NCI-H774 (cell line): ENCODE measurements at places on chromosomes 3 and 15.

DNA sequence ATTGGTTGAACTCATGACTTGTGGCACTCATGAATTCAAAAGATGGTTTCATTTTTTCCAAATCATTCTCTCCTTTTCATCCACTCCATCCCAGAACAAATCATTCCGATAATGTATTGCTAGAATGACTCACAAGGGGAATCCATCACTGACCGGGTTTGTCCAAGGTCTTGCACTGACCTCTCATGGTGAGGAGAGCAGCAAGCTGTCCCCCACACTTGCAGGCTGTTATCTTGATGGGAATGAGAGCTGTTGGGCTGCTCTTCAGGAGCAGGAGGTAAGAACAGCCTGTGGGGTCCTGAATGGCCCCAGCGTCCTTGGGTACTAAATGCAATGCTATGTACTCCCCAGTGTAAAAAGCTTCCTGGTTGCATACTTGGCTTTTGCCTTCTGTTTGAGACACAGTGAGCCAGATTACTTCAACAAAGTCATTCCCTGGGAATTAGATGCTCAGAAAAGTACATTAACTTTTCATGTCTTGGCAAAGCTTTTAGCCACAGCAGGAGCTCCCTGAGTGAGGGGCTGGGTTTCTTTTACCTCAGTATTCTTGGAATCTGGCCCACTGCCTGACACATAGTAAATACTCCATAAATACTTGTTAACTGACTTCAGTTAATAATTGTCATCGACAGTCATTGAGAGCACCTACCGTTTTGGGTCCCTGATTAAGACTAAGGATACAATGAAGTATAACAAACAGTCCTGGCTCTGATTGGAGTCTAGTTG lies 24.1 kb downstream of the CCNL1 start:
- DNase-seq: no peak

GRCh38 chr3:40096661-40097111 lies 212.8 kb upstream of the EIF1B start:
- no peak for DNase-seq

DNA sequence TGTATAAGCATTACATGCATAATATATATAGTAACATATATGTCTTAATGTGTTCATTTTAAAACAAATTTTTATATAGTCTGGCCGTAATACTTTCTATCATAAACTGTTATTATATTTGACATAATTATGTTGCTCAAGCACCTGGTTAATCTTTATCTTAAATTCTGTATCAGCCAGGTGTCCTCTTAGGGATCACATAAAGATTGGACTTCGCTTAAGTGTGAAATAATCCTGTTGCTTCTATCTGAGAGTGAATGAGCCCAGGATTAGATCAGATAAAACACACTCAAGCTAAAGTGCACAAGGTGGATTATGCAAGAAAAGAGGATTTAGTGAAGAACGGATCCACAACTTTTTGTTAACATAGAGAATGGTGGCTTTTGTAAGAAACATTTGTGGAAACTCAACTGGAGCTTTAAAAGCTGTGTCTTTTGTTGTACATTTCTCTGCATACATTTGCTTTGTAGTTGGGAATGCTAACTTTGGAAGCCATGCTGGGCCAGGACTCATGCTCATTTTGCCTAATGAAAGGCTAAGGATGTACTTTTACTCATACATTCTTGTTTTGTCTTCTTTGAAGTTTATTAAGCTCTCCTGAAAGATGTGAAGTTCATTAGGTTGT lies 437.8 kb downstream of the ZIC1 start:
- no peak for DNase-seq

DNA sequence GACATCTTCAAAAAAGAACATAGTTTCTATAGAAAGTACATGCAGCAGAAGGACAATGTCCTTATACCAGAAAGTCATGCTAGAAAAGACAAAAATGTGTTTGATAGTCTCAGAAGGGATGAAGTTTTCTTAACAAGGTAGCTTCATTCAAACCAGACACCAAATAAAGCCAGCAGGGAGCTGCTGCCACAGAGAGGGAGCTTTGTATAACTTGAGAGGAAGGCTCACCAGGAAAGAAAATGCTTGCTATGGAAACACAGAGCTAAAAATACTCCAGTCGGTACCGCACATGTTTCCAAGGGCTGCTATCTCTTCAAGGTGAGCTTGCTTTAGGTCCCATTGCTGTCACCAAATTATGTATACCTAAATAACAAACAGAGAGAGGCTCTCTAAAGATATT lies 1074.8 kb upstream of the ALCAM start:
- DNase-seq: no peak

DNA sequence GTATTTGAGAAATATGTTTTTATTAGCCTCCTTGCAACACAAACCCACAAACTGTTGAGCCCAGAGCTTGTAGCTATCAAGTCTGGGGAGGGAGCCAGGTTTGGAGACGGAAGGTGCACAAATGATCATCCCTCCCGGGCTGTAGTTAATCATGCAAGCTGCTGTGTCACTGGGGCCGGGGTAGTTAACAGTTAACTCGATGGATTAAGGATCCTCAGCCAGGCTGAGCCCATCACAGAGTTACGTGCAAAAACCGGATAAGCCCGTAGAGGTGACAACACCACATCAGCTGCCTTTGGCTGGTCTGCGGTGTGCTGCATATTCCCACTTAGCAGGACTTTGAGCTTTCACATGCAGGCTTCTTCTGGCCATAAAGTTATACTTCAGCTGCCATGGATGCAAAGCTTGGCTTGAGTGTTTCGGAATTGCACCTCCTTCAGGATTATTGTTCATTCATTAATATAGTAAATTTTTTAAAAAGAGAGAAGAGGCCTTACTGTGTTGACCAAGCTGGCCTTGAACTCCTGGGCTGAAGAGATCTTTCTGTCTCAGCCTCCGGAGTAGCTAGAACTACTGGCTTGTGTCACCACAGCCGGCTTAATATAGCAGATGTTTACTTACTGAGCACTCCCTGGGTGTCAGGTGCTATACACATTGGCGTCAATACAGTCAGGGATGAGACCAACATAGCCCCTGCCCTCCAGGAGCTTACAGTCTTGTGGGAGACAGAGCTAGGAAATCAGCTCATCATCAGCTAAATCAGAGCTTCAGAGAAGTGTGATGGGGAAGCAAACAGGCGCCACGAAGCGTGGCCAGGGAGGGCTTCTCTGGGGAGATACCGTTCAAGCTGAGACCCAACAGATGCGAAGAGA lies 226.8 kb upstream of the BHLHE40 start:
- DNase-seq: no peak

- DNase-seq: no peak
Measured at GRCh38 chr15:41851755-41852370, 13.2 kb downstream of the PLA2G4B start.

- DNase-seq: no peak
Measured at GRCh38 chr3:149374793-149375500, 2.5 kb downstream of the TM4SF1 start.

DNA sequence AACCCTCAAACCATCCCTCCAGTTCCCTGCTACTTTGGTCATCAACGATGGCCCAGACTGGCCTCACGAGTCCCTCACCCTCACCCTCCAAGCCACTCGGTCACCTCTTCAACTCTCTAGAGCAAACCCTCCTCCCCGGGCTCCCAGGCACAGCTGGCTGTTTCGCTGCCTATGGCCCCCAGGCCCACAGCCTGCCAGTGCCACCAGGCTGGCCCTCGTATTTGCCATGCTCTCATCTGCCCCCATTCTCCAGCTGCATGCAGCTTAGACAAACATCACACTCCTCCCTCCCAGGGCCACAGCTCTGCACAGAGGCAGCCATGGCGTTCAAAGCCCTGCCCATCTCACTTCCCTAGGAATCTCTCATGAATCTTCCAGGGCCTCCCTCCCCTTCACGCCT lies 13.8 kb downstream of the RAB43 start:
- no peak for DNase-seq

- DNase-seq: no peak
Measured at GRCh38 chr3:23950293-23950692, 5.2 kb downstream of the NR1D2 start.

DNA sequence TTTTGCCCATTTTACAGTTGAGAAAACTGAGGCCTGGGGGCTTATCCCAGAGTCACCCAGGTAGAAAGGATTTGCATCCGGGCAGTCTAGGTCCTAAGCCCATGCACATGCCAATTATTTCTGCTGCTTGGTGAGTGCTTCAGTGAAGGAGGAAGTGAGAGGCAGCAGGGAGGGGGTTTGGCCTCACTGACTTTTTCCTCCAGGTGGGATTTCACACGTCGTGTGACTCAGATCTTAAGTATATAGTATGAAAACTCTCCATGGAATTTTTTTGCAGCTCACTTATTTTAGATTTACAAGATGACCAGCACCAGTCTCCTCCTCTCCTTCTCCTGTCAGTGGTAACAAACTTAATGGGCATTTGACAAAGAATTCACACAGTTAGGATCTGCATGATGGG lies 4.6 kb downstream of the ITGA11 start:
- DNase-seq: no peak

DNA sequence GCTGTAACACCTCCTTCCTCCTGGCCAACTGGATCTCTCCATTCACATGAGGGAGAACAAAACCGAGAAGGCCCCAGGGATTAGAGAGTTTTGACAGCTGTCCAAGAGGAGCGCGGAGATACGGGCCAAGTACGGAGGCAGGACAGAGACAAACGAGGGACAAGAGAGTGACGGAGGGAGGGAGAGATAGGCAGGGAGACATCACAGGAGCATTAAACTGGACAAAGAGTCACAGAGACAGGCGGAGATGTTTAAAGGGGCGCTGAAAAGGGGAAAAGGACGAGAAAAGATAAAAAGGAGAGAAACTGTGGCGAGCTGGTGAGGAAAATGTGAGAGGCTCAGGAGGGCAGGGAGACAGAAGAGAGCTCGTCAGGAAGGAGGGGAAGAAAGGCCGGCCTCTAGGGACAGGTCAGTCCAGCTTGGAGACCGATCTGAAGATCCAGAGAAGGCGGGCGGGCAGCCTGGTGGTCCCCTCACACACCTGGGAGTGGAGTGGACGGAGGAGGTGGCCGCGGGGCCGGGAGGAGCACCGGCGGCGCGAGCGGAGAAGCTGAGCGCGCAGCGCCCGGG lies 40.5 kb upstream of the ROPN1 start:
- peak; percentile 13 for DNase-seq

DNA sequence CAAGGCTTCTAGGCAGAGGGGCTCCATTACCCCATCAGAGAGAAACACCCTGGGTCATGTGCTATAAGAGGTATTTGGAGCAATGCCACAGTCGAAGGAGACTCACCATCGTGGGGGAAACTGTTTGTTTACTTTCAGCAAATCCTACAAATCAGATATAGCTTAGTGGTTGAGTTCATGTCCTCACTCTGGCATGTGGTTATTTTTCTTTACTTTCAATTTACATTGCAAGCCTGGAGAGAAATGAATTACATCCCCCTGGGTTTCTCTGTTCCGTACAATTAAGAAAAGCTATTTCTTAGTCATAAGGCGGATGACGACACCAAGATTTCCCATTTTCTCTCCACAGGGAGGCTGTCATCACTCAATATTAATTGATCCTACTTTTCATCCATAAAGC lies 36.9 kb downstream of the RFTN1 start:
- no peak for DNase-seq

- no peak for DNase-seq
Measured at GRCh38 chr15:85702321-85703101, 92.2 kb downstream of the KLHL25 start.

DNA sequence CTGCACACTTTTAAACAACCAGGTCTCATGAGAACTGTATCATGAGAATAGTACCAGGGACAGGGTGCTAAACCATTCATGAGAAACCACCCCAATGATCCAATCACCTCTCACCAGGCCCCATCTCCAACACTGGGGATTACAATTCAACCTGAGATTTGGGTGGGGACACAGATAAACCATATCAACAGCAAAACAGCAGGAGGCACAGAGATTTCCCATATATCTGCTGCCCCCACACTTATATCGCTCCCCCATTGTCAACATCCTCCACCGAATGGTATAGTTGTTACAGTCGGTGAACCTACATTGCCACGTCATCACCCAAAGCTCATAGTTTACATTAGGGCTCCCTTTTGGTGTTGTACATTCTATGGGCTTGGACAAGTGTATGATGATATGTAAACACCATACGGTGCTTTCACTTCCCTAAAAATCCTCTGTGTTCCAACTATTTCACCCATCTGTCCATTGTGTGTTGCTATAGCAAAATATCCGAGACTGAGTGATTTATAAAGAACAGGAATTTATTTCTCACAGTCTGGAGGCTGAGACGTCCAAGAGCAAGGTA lies 224.8 kb downstream of the FAM43A start:
- no peak for DNase-seq

DNA sequence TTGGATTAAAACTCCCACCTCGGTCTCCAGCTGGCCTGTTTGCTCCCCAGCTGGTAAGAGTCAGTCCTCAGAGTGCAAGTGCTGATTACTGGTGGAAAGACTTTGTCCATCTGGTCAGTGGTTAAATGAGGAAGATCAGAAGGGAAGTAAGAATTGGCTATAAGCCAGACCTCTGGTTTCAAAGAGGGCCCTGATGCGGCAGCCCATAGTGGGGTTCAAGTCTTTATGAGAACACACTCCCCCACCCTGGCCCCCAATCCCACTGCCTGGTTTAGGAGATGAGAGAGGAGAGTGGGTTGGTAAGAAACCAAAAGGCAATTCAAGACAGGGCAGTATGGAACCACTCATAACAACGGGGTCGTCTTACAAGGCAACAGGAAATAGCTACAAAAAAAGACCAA lies 65.0 kb downstream of the FRMD4B start:
- no peak for DNase-seq

DNA sequence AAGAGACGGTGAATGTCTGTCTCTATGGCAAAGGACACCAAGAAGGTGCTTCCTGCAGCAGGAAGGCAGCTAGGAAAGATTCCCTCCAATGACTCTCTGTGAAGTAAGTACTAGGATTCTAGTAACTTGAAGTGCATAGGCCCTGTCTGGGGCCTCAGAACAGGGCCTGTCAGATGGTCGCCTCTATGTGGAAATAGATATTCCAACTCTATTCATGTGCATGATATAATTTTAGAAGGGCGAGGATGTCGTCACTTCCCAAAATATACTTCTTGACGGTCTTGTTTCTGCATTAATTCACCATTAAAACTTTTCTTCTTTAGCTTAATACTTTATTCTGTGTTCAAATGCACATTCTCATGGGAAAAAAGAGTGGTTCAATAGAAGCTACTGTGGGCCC lies 167.0 kb downstream of the TLE3 start:
- DNase-seq: no peak

DNA sequence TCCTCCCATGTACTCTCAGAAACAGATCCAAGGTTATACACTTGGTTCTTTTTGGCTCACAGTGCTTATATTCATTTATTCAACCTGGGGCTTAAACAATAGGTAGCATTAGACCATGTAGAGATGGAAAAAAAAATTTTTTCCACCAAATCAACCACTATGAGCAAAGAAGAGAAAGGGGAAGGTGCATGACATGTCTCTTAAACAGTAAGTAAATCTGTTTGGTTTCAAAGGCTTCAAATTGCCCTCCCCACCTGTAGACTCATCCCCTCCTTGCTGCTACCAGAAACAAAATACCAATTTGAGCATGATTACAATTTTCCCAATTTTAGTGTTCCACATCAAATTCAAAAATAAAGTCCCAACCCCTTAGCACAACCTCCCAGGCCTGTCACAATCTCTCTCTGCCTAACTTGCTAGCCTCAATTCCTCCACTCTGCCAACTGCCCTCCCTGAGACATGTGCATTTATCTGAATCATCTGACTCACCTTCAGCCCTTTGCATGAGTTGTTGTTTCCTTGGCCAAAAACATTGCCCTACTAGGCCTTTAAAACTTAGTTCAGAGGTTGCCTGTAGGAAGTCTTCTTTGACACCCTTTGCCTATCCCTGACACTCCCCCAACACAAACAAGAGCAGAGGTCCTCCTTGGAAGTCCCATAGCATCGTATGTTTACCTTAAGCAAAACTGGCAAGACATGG lies 30.3 kb upstream of the TSC22D2 start:
- DNase-seq: no peak
